ENCODE measurements at places on chromosomes 1 and 21.

DNA sequence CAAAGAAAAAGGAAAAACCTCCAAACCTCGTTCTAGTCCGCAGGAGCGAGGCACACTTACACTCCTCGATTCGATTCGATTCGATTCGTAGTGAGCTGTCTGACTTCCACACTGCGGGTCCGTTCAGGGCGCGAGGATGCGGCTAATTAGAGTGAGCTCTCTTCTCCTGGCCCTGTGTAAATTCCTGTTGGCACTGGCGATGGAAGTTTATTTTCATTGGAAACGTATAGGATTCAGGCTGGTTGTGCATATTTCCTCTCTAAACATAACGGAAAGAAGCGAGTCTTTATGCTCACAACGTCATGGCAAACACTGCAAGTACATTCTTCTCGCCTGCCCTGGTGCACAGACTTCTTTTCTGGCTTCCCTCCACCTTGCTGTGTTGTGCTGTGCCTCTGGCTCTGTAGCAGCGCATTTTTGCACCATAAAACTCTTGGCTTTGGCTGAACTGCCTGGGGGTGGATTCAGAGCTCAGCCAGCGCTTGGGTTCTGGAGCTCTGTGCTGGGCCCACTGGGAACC is 2.7 kb downstream of the HUNK start:
- DNase-seq = no peak

DNA sequence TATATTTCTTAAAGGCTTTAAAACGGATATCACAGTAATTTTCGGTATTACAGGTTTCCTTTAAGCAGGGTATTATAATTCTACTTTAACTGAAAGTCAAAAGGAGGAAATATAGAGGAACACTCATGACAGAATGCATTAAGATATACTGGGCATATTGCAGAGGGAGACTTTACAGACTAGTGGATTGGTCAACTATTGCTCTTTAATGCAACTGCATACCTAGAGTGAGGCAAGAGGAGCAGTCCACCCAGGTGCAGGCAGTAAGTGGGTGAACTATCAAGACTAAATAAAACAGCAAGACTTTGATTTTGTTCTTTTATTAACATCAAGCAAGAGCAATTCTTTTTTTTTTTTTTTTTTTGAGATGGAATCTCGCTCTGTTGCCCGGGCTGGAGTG is 10.5 kb downstream of the SCAF4 start:
- no peak for DNase-seq

DNA sequence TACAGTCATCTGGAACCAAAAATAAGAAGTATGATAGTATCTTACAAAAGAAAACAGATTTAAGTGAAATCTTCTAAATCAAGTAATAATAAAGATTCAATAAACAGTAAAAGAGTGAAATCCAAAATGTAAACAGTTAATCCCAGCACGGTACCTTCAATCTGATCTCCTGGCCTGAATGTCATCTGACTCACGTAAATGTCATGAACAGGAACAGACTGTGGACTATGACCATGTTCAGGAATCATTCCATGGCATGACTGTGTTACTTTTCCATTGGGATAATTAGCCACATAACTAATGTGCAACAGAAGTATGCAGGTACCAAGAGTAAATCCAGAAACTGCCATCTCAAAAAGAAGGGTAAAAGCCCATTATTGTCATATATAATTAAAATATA is 18.0 kb downstream of the FRRS1 start:
- no peak for DNase-seq

DNA sequence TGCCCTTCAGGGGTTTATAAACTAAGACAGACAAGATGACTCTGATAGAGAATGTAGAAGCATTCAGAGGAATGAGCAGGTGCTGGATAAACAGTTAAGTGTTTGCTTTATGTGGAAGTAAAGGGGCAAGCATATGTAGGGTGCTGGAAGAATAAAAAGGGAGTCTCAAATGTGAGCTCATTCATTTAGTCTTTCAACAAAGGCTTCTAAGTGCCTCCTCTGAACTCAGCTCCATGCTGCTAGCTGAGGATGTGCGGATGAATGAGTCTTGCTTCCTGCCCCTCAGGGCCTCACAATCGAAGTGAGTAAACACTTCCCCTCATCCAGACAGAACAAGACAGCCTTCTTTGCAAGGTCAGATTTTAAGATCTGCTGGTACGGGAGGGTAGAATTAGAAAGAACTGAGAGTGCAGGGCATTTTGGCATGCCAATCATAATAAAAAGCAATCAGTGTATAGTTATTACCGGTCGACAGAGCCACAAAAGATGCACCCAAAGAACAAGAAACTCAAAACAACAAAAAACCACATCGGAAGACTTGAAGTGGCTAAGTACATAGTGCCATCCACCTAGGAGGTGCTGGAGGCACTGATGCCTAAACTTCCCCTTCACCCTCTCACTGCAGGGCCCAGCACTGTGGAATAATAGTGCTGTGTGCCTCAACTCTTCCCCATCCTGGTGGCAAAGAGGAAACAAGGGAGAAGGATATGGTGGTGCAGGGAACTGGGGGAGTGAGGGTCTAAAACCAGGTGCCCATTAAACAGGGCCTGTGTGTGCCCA is 69.8 kb downstream of the TNR start:
- no peak for DNase-seq

DNA sequence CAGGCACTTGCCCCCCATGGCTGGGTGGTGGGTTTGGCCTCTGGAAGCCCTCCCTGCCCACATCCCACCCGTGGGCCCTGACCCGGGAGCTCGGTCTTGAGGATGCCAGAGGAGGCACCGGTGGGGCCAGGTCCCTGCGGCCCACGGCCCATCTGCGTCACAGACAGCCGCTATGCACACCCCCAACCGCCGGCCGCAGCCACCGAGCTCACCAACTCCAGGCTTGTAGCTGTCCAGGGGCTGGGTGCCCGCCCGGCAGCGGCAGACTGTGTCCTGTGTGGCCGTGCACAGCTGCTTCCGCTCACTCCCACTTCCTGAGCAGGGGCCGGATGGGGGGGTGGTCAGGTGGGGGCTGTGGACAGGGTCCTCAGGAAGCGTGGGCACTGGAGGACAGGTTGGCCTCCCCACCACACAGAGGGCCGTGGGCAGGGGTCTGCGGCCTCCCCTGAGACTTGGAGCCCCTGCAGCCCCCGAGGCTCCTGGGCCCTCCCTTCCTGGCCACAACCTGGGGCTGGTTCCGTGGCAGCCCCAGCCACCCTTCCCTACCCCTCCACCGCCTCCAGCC is 1.1 kb downstream of the TNFRSF4 start:
- no peak for DNase-seq

DNA sequence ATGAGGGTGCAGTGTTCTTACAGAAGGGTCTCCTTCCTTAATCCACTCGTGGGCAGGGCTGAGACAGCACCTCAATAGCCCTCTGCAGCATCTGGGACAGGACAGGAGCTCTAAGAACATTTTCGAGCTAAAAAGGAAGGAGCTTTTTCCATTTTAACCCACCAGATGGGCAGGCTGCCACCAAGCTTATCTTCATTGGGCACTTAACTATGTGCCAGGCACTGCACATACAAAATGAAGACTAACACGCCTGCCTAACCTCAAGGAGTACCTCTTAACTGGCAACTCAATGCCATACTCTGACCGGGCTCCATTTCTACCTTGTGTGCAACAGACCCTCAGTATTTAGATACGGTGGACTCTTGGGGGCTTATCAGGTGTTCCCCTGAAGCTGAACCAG is 48.2 kb downstream of the SSBP3 start:
- DNase-seq = no peak

Measured in activated T-helper 1 cell treated with Interleukin-2 at 50 U/mL for 16 hours (primary cell).